ENCODE measurements at places on chromosomes 4 and X. TPM values are rescaled to one million over a fixed set of nuclear protein-coding genes. Genes with fewer than 3 reads are reported as not detected.

TRIM61 gene
- 2.7 TPM for polyA plus RNA-seq

NDP gene
- 3.7 TPM for polyA plus RNA-seq

MAGEA1 gene
- not detected for polyA plus RNA-seq

FGFBP1 gene
- not detected for polyA plus RNA-seq

ERVMER34-1 gene
- 0.38 TPM for polyA plus RNA-seq

SH3D19 gene
- polyA plus RNA-seq: 27.9 TPM

ENAM gene
- polyA plus RNA-seq: 3.8 TPM

CTSO gene
- polyA plus RNA-seq: 26.0 TPM

GAGE13 gene
- polyA plus RNA-seq: not detected

PNCK gene
- 6.2 TPM for polyA plus RNA-seq

DGKK gene
- polyA plus RNA-seq: not detected

DOCK11 gene
- 17.4 TPM for polyA plus RNA-seq

GUF1 gene
- 20.9 TPM for polyA plus RNA-seq

ZAR1 gene
- not detected for polyA plus RNA-seq

HMX1 gene
- polyA plus RNA-seq: 0.14 TPM

FAM47B gene
- polyA plus RNA-seq: not detected

GLRA2 gene
- 0.11 TPM for polyA plus RNA-seq

TRIM2 gene
- polyA plus RNA-seq: 19.2 TPM

SERPINA7 gene
- polyA plus RNA-seq: not detected

EGF gene
- polyA plus RNA-seq: 10.3 TPM

FAM9C gene
- 0.28 TPM for polyA plus RNA-seq

P2RY8 gene
- polyA plus RNA-seq: 0.51 TPM

NDNF gene
- polyA plus RNA-seq: 6.7 TPM

KIF4A gene
- 5.5 TPM for polyA plus RNA-seq

SNCA gene
- 26.5 TPM for polyA plus RNA-seq

DMRTC1 gene
- polyA plus RNA-seq: not detected

CRMP1 gene
- 19.4 TPM for polyA plus RNA-seq

HTN1 gene
- polyA plus RNA-seq: 0.08 TPM

MAGEH1 gene
- 39.9 TPM for polyA plus RNA-seq

IL13RA2 gene
- polyA plus RNA-seq: 0.25 TPM

FGF2 gene
- 5.8 TPM for polyA plus RNA-seq

KIAA1210 gene
- polyA plus RNA-seq: 0.24 TPM

DSPP gene
- 0.04 TPM for polyA plus RNA-seq

SCRG1 gene
- 1.7 TPM for polyA plus RNA-seq

SMIM31 gene
- polyA plus RNA-seq: 0.04 TPM

ENPEP gene
- 20.4 TPM for polyA plus RNA-seq

RNF128 gene
- not detected for polyA plus RNA-seq

SYTL4 gene
- 6.6 TPM for polyA plus RNA-seq

TRIM75 gene
- 0.10 TPM for polyA plus RNA-seq

KDR gene
- 36.5 TPM for polyA plus RNA-seq

PDLIM3 gene
- 616 TPM for polyA plus RNA-seq

AFP gene
- polyA plus RNA-seq: not detected

SPP1 gene
- polyA plus RNA-seq: 85.1 TPM

SLITRK4 gene
- polyA plus RNA-seq: 5.2 TPM

CLNK gene
- 0.34 TPM for polyA plus RNA-seq

UGT2B11 gene
- polyA plus RNA-seq: not detected

USP17L30 gene
- polyA plus RNA-seq: not detected

HDAC6 gene
- polyA plus RNA-seq: 94.3 TPM

UCHL1 gene
- polyA plus RNA-seq: 17.6 TPM

SPANXN3 gene
- not detected for polyA plus RNA-seq

BANK1 gene
- polyA plus RNA-seq: 0.43 TPM

XK gene
- polyA plus RNA-seq: 8.9 TPM

RASL11B gene
- 8.8 TPM for polyA plus RNA-seq
